ENCODE measurements at places on chromosomes 4 and X. TPM values are rescaled to one million over a fixed set of nuclear protein-coding genes. Genes with fewer than 3 reads are reported as not detected.
A peak's percentile ranks its signal among the peaks of the same experiment; 100 is the strongest.

Gene STATH
- not detected for total RNA-seq

- no peak overlapping the region for H3K27ac ChIP-seq
- no peak for DNase-seq
- H3K4me1 ChIP-seq, result peaks cover 13% of the 10 kb centered on the region
- H3K36me3 ChIP-seq, result no peaks in the 10 kb centered on the region
Observed at GRCh38 chr4:8541981-8542715, 38.0 kb upstream of the GPR78 start.

DNA sequence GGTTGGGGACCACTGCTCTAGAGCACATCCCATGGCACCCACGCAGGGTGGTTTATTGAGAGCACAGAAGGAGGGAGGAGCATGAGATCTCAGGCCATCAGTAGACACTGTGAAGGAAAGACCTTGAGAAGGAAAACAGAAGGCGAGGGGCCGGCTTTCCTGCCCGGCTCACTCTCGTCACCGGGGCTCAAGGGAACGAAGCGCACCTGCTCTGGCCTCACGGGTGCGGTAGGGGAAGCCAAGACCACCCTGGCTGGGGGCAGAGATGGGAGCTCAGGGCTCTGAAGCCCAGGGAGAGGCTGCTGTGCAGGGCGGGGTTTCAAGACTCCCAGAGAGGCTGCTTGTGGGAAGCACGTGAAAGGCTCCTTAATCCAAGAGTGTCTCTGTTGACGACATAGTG, 105.9 kb downstream of the TNIP2 start:
- DNase-seq, result no peak
- peaks cover 90% of the 10 kb centered on the region for H3K36me3 ChIP-seq
- H3K4me3 ChIP-seq, result no peak overlapping the region
- H3K4me1 ChIP-seq, result no peaks in the 10 kb centered on the region
- no peak overlapping the region for H3K27ac ChIP-seq

Gene TLR10
- total RNA-seq, result 0.38 TPM

DNA sequence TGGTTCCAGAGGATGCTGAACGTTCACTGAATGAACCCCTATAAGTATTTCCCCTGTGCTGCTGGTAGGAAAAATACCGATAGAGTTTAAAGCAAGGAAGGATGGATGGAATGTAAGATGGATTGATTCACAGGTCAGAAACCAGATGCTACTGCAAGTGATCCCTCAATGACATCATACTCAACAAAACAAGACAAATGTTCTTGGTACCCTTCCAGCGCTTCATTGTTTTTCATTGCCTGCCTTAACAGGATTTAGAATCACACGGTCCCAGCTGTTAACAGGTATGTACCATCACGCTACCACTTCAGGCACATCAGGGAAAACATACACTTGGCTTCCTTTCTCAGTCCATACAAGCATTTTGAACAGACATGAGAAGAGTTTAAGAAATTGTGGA, 118.1 kb upstream of the TLR3 start:
- no peak overlapping the region for H3K4me3 ChIP-seq
- H3K27me3 ChIP-seq, result no peaks in the 10 kb centered on the region

Gene KLB
- 0.34 TPM for total RNA-seq

DNA sequence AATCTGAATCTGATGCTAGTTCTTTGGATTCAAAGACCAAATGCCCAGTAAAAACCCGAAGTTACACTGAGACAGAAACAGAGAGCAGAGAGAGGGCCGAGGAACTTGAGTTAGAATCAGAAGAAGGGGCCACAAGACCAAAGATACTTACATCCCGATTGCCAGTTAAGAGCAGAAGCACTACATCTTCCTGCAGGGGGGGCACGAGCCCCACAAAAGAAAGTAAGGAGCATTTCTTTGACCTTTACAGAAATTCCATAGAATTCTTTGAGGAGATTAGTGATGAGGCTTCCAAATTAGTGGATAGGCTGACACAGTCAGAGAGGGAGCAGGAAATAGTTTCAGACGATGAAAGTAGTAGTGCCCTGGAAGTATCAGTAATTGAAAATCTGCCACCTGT, 309.3 kb downstream of the ANK2 start:
- DNase-seq, result no peak
- no peak overlapping the region for H3K27ac ChIP-seq
- H3K36me3 ChIP-seq, result no peaks in the 10 kb centered on the region
- H3K27me3 ChIP-seq, result no peaks in the 10 kb centered on the region
- H3K4me3 ChIP-seq, result no peak overlapping the region

GRCh38 chrX:42577936-42578470, 200.0 kb downstream of the PPP1R2C start:
- no peaks in the 10 kb centered on the region for H3K36me3 ChIP-seq
- H3K27ac ChIP-seq, result no peak overlapping the region
- no peaks in the 10 kb centered on the region for H3K4me1 ChIP-seq

- H3K4me1 ChIP-seq, result no peaks in the 10 kb centered on the region
- H3K36me3 ChIP-seq, result no peaks in the 10 kb centered on the region
- no peak for DNase-seq
Observed at GRCh38 chr4:92733231-92733630, 429.5 kb downstream of the GRID2 start.

GRCh38 chr4:52799813-52800212, 48.6 kb upstream of the ERVMER34-1 start:
- peaks cover 6% of the 10 kb centered on the region for H3K27me3 ChIP-seq
- no peak for DNase-seq
- H3K27ac ChIP-seq, result no peak overlapping the region
- H3K4me1 ChIP-seq, result no peaks in the 10 kb centered on the region
- no peaks in the 10 kb centered on the region for H3K36me3 ChIP-seq
- no peak overlapping the region for H3K4me3 ChIP-seq

DNA sequence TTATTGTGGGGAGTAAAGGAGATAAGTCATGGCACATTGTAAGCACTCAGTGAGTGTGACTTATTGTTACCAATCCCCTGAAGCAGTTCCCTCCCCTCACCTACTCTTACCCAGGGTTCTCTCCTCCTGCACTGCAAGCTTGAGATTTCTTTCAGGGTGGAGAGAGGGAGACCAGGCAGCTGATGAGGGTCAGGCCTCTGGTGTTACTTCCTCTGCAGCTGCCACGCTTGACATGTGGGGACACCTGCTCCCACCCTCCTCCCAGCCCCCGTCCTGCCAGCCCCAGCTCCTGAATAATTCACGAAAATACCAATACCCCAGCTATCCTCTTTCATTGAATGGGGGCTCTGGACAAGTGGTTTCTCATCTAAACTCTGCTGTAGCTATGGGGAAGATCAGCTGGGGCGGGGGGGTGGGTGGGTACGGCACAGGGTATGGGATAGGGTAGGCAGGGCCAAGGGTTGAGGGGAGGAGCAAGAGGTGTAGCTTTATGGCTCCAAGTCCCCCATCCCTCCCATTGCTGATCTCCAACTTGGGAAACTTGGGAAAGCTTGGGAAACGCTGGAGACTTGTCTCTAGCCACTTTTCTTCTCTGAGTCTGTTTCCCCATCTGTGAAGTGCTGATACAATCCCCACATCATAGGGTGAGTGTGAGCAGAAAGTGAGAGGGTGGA, 148.5 kb upstream of the PJA1 start:
- H3K36me3 ChIP-seq, result no peaks in the 10 kb centered on the region
- H3K4me1 ChIP-seq, result no peaks in the 10 kb centered on the region
- DNase-seq, result no peak

DNA sequence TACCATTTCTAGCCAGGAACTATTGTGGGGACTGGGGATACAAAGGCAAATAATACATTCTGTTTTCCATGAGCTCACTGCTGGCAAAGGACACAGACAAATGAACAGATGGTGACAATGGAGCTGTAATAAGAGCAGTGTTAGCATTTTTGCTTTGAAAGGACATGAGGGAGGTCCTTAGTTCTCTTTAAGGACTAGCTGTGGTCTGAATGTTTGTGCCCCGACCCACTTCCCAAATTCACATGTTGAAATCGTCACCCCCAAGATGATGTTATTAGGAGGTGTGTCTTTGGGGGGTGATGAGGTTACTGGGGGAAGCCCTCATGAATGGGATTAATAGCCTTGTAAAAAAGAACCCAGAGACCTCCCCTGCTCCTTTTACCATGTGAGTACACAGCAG, 30.3 kb downstream of the CCNG2 start:
- no peak overlapping the region for H3K4me3 ChIP-seq
- H3K36me3 ChIP-seq, result no peaks in the 10 kb centered on the region
- H3K4me1 ChIP-seq, result peaks cover 18% of the 10 kb centered on the region
- no peak for DNase-seq
- no peaks in the 10 kb centered on the region for H3K27me3 ChIP-seq

GRCh38 chr4:137707626-137708025, 175.3 kb upstream of the PCDH18 start:
- no peak overlapping the region for H3K4me3 ChIP-seq
- H3K4me1 ChIP-seq, result peaks cover 2% of the 10 kb centered on the region
- no peaks in the 10 kb centered on the region for H3K36me3 ChIP-seq
- no peaks in the 10 kb centered on the region for H3K27me3 ChIP-seq

Gene NIPAL1
- 32.6 TPM for total RNA-seq

Gene ANTXR2
- 1.6 TPM for total RNA-seq

Gene ARHGEF38
- 0.29 TPM for total RNA-seq

GRCh38 chr4:94352996-94353395, 10.4 kb upstream of the HPGDS start:
- no peaks in the 10 kb centered on the region for H3K36me3 ChIP-seq
- no peak for DNase-seq
- H3K4me1 ChIP-seq, result no peaks in the 10 kb centered on the region
- no peak overlapping the region for H3K4me3 ChIP-seq
- H3K27me3 ChIP-seq, result no peaks in the 10 kb centered on the region

DNA sequence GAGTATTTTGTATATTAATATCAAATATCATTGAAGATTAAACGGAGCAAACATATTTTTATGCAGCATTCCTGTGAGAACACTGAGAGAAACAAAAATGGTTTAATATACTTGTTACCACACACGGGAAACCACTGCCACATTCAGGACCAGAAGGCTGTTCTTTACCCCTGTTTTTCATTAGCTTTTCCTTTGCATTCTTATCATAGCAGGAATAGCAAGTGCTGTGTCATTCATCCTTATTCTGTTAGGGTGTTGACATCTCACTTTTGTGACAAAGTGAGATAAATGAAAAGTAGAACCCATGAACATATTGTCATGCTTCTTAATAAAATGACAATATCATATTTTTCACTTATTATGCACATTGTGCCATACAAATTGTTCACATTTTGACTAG, 212.4 kb upstream of the NDST4 start:
- no peaks in the 10 kb centered on the region for H3K27me3 ChIP-seq
- H3K27ac ChIP-seq, result no peak overlapping the region
- no peaks in the 10 kb centered on the region for H3K36me3 ChIP-seq
- H3K4me3 ChIP-seq, result no peak overlapping the region
- no peak for DNase-seq
- no peaks in the 10 kb centered on the region for H3K4me1 ChIP-seq

Gene DGKK
- total RNA-seq, result not detected

DNA sequence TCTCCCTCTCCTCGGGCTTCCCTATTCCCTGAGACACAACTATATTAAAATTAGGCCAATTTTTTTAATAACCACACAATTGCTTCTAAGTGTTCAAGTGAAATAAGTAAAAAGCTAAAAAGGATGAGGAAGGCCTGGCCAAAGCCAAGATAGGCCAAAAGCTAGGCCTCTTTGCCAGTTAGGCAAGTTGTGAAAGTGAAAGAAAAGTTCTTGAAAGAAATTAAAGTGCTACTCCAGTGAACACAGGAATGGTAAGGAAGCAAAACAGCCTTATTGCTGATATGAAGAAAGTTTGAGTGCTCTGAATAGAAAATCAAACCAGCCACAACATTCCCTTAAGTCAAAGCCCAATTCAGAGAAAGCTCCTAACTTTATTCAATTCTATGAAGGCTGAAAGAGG, 114.2 kb upstream of the FAT4 start:
- no peak overlapping the region for H3K27ac ChIP-seq
- H3K36me3 ChIP-seq, result no peaks in the 10 kb centered on the region
- no peaks in the 10 kb centered on the region for H3K4me1 ChIP-seq
- no peak overlapping the region for H3K4me3 ChIP-seq

GRCh38 chrX:147850875-147851274, 60.8 kb upstream of the FMR1 start:
- H3K27ac ChIP-seq, result no peak overlapping the region
- no peak overlapping the region for H3K4me3 ChIP-seq
- no peaks in the 10 kb centered on the region for H3K27me3 ChIP-seq
- no peak for DNase-seq
- H3K36me3 ChIP-seq, result no peaks in the 10 kb centered on the region

Gene CTAG1A
- total RNA-seq, result not detected

DNA sequence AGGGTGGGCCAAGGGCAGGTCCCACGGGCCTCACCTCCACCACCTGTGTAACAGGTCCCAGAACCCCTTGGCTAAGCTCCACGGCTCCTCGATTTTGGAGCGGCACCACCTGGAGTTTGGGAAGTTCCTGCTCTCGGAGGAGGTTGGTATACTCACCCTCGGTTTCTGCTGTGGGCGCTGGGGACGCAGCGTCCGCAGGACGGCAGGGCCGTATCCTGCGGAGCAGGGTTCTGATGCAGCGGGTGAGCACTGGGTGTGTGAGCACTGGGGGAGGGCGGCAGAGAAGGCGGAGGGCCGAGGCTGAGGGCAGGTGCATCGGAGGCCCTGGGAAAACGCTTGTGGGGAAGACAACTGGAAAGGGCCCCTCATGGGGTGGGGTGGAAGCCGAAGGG, 11.0 kb downstream of the ATP5ME start:
- no peaks in the 10 kb centered on the region for H3K36me3 ChIP-seq
- peak overlapping the region; percentile 57 for H3K4me3 ChIP-seq
- H3K4me1 ChIP-seq, result peaks cover 23% of the 10 kb centered on the region
- H3K27ac ChIP-seq, result peak overlapping the region; percentile 69
- peaks cover 17% of the 10 kb centered on the region for H3K27me3 ChIP-seq

GRCh38 chr4:108527723-108528122, 92.7 kb upstream of the RPL34 start:
- H3K27me3 ChIP-seq, result no peaks in the 10 kb centered on the region
- no peak overlapping the region for H3K27ac ChIP-seq
- no peak for DNase-seq
- no peak overlapping the region for H3K4me3 ChIP-seq
- H3K4me1 ChIP-seq, result no peaks in the 10 kb centered on the region

Gene ADAMTS3
- total RNA-seq, result 0.18 TPM

Gene ETDB
- total RNA-seq, result not detected

DNA sequence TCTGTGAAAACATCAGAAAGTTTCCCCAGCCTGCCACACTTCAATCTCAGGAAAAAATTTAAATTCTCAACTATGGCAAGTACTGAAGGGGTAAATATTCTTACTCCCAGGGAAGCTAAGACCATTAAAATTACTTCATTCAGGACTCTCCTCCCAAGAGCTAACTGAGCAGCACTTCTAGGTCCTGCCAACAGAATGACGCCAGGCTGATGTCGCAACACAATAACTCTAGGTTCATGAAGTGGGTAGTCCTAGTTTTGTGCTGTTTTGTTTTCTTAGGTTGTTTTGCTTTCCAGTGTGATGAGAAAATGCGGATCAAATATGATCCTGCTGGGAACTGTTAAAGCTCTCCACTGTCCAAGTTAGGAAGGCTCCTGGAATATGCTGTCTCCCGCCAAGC, 180.0 kb downstream of the NKX6-1 start:
- no peak for DNase-seq
- no peaks in the 10 kb centered on the region for H3K36me3 ChIP-seq
- H3K27me3 ChIP-seq, result no peaks in the 10 kb centered on the region
- no peak overlapping the region for H3K4me3 ChIP-seq
- no peaks in the 10 kb centered on the region for H3K4me1 ChIP-seq

GRCh38 chrX:16087076-16087475, 36.3 kb upstream of the GRPR start:
- no peak for DNase-seq
- no peaks in the 10 kb centered on the region for H3K27me3 ChIP-seq
- H3K27ac ChIP-seq, result no peak overlapping the region

Gene AMOT
- total RNA-seq, result 6.7 TPM

Measured in esophagus squamous epithelium (tissue), 5 donors.